ENCODE measurements at places on chromosomes 1 and 21. TPM values are rescaled to one million over a fixed set of nuclear protein-coding genes. Genes with fewer than 3 reads are reported as not detected.

Gene TNN
- not detected for polyA plus RNA-seq

Gene HAO2
- not detected for polyA plus RNA-seq

Gene SGIP1
- 10.0 TPM for polyA plus RNA-seq

Gene CYP4A11
- polyA plus RNA-seq: not detected

Gene SAMSN1
- polyA plus RNA-seq: 1.0 TPM

Gene NSUN4
- polyA plus RNA-seq: 16.1 TPM

Gene RGSL1
- polyA plus RNA-seq: not detected

Gene FAM177B
- polyA plus RNA-seq: not detected

Gene SMPDL3B
- 6.8 TPM for polyA plus RNA-seq

Gene CALML6
- 0.28 TPM for polyA plus RNA-seq

Gene TPTE
- polyA plus RNA-seq: not detected

Gene BARHL2
- polyA plus RNA-seq: not detected

Gene CR2
- not detected for polyA plus RNA-seq

Gene IQGAP3
- polyA plus RNA-seq: 10.0 TPM

Gene ATP8B2
- 12.8 TPM for polyA plus RNA-seq

Gene PIK3CD
- 3.0 TPM for polyA plus RNA-seq

Gene OR2T11
- polyA plus RNA-seq: not detected

Gene CDCA8
- 7.0 TPM for polyA plus RNA-seq

Gene TUT4
- polyA plus RNA-seq: 73.5 TPM

Gene KCNJ9
- polyA plus RNA-seq: 0.09 TPM

Gene SRM
- polyA plus RNA-seq: 108 TPM

Gene KRTAP7-1
- not detected for polyA plus RNA-seq

Gene PPM1J
- 20.1 TPM for polyA plus RNA-seq

Gene CATSPERE
- 0.27 TPM for polyA plus RNA-seq

Gene KNCN
- polyA plus RNA-seq: not detected

Gene PIAS3
- polyA plus RNA-seq: 40.5 TPM

Gene VASH2
- polyA plus RNA-seq: 2.8 TPM

Gene ADAMTS4
- polyA plus RNA-seq: 3.5 TPM

Gene WDR26
- polyA plus RNA-seq: 14.9 TPM

Gene NCAM2
- 0.04 TPM for polyA plus RNA-seq

Measured in cardiac muscle cell (in vitro differentiated cells and primary cell).